ENCODE measurements at places on chromosomes 16 and 17. TPM values are rescaled to one million over a fixed set of nuclear protein-coding genes. Genes with fewer than 3 reads are reported as not detected.
A peak's percentile ranks its signal among the peaks of the same experiment; 100 is the strongest.

DNA sequence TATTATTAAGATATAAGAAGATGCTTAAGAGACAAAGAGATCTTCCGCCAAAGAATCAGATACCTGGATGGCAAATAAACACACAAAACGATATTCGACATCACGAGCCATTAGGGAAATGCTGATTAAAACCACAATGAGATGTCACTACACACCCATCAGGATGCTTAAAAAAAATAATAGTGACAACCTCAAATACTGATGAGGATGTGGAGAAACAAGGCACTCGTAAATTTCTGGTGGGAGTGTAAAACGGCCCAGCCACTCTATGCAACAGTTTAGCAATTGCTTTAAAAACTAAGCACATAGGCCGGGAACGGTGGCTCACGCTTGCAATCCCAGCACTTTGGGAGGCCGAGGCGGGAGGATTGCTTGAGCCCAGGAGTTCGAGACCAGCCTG is 39.4 kb downstream of the TBC1D16 start:
- peaks cover 4% of the 10 kb centered on the region for H3K27me3 ChIP-seq
- no peaks in the 10 kb centered on the region for H3K36me3 ChIP-seq
- H3K4me3 ChIP-seq, result no peak overlapping the region
- H3K27ac ChIP-seq, result peak overlapping the region; percentile 93
- no peak for DNase-seq
- H3K4me1 ChIP-seq, result peaks cover 52% of the 10 kb centered on the region

GRCh38 chr17:66317629-66318028 is 15.2 kb downstream of the PRKCA start:
- no peak overlapping the region for H3K4me3 ChIP-seq
- DNase-seq, result no peak
- peaks cover 53% of the 10 kb centered on the region for H3K36me3 ChIP-seq
- H3K27ac ChIP-seq, result no peak overlapping the region
- H3K27me3 ChIP-seq, result no peaks in the 10 kb centered on the region

GRCh38 chr17:73324711-73325526 is 13.1 kb upstream of the CDC42EP4 start:
- H3K27ac ChIP-seq, result no peak overlapping the region

- no peaks in the 10 kb centered on the region for H3K27me3 ChIP-seq
- peaks cover 28% of the 10 kb centered on the region for H3K36me3 ChIP-seq
- no peak overlapping the region for H3K4me3 ChIP-seq
These were observed 6.5 kb upstream of the NPIPB7 start for GRCh38 chr16:28478506-28479180.

DNA sequence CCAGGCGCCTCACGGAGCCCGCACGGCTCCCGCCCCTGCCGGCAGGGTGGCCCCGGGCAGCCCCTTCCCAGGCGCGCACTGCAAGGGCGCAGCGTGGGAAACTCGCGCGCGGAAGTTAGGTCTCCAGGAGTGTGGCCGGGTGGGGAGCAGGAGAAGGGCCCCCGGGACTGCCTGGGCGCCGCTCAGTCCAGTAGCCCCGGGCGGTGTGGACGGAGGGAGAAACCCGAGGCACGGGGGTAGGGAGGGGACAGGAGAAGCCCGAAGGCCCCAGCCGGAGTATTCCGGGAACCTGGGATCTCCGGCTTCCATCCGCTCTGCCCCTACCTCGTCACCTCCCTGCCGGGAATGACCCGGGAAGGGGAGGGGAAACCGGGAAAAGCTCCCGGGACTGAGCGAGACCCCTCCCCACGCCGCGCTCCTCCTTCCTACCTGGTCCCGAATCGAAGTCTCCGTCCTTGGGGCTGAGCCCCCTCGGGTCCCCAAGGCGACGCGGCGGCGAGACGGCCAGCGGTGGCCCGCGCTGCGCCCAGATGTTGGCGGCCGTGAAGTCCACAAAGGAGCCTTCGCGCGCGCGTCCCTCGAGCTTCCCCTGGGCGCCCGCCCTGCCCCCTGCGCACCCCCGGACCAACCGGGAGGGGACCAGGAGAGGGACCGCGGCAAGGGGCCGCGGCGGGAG is 418 bp downstream of the SOCS3 start:
- H3K4me1 ChIP-seq, result peaks cover 48% of the 10 kb centered on the region
- H3K4me3 ChIP-seq, result peak overlapping the region; percentile 83
- H3K27me3 ChIP-seq, result peaks cover 3% of the 10 kb centered on the region
- peak; percentile 55 for DNase-seq
- H3K36me3 ChIP-seq, result peaks cover 41% of the 10 kb centered on the region

DNA sequence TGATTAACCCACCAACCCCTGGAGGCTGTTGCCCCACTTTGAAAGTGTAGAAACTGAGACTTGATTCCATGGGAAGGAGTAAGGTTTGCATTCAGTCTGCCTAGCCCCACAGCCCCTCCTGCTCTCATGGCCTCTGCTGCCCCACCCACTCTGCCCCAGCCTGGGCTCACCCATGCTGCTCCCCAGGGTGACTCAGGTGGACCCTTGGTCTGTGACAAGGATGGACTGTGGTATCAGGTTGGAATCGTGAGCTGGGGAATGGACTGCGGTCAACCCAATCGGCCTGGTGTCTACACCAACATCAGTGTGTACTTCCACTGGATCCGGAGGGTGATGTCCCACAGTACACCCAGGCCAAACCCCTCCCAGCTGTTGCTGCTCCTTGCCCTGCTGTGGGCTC is 6.5 kb downstream of the PRSS41 start:
- no peak overlapping the region for H3K4me3 ChIP-seq
- no peaks in the 10 kb centered on the region for H3K4me1 ChIP-seq
- no peaks in the 10 kb centered on the region for H3K36me3 ChIP-seq
- H3K27me3 ChIP-seq, result peaks cover 39% of the 10 kb centered on the region

Gene STAT5B
- total RNA-seq, result 163 TPM

Gene SLC6A2
- not detected for total RNA-seq

Gene CDH5
- not detected for total RNA-seq

Gene ZDHHC7
- total RNA-seq, result 25.1 TPM

Measured in activated CD4-positive, alpha-beta memory T cell treated with anti-CD3 and anti-CD28 coated beads, Interleukin-2, amount 10 ng/mL, durations not matched to agents 7 days and 5 days (primary cell).